Posterior cingulate gyrus (tissue), 11 donors: ENCODE measurements at places on chromosomes 11 and 22.

DNA sequence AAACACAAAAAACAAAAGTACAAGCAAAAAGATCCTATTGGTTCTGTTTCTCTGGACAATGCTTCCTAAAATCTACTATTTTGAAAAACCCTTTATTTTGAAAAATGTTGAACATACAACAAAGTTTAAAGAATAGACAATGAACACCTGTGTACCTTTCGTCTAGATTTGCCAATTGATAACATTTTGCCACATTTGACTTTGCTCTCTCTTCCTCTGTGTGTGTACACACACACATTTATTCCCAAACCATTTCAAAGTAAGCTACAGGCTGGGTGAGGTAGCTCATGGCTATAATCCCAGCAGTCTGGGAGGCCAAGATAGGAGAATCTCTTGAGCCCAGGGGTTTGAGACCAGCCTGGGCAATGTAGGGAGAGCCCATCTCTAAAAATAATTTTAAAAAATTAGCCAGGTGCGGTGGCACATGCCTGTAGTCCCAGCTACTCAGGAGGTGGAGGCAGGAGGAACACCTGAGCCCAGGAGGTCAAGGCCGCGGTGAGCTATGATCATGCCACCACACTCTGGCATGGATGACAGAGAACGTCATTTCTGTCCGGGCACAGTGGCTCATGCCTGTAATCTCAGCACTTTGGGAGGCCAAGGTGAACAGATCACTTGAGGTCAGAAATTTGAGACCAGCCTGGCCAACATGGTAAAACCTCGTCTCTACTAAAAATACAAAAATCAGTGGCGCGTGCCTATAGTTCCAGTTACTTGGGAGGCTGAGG, 5.3 kb upstream of the PSMC3 start:
- DNase-seq, result no peak

- DNase-seq, result no peak
Measured at GRCh38 chr11:70511345-70511744, 113.0 kb downstream of the CTTN start.

DNA sequence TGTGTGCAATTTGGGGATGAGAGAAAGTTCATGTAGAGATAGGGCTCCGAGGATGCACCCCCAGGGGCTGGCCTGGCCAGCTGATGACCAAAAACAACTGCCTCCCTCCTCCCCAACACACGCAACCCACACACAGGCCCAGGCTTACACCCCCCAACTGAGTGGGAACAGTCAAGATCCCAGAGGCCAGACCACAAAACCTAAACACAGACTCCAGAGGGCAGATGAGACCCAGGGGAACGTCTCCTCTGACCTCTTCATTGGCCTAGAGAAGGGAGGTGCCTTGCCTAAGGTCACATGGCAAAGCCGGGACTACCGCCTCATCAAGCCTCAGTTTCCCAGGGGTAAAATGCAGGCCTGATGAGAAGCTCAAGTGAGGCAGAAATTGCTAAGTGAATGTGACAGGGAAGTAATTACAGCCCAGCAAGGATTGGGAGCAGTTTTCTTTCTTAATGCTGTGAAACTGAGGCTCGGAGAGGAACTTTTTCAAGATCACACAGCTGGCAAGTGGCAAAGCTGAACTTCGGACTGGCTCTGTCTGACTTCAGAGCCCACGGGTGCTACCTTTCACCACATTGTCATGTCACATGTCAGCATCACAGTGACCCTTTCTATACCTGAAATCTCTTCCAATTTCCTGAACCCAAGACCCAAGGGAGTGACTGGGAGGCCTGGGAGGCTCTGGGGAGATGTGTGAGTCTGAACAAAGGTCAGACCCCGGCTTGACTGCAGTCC, 69.9 kb upstream of the WNT11 start:
- no peak for DNase-seq

DNA sequence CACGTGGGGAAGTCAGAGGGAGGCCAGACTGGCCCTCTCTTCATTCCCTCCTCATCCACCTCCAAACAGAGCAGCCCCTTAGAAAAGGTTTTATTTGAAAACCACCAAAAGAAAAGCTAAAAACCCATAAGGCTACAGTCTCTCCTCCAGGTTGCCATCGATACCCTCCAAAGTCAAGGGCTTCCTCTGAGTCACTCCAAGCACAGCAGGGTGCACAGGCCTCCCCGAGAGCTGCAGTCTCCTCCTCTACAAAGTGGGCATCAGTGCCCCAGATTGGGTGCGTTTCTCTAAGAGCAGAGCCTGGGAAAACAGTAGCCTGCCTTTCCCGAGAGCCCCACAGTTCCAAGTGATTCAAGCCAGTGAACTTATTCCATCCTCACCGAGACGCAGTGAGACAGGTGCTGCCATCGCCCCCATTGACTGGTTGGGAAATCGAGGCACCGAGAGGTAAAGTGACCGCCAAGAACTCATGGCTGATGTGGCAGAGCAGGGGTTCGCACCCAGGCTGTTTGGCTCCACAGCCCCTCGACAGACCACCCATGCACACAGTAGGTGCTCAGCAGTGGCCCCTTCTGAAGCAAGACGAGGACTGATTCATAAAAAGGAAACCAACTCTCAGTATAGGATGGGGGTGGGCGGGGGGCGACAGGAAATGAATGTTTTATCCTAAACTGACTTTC, 91.7 kb upstream of the SHISAL1 start:
- peak; percentile 51 for DNase-seq

- DNase-seq, result no peak
Measured at GRCh38 chr22:20606784-20607128, 99.3 kb downstream of the MED15 start.

DNA sequence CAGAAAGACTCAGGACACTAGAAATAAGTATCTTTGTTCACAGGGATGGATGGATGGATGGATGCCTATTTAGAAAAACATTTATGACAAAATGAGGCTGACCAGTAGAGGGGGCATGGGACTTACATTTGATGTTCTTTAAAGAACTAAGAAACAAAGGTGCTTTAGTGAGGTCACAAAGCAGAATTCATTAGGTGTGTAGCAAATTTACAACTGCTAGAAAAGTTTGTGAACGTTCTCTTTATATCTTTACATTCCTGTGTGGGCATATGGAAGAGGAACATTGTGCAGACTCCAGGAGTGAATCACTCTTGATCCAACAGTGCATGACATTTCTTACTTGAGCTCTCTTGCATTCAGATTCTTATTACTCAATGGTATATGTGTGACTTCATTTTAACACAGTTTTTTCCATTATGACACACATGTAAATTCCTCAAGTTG, 15.8 kb upstream of the SIK2 start:
- DNase-seq, result no peak

- no peak for DNase-seq
Measured at GRCh38 chr11:47724041-47724729, 9.0 kb upstream of the AGBL2 start.

DNA sequence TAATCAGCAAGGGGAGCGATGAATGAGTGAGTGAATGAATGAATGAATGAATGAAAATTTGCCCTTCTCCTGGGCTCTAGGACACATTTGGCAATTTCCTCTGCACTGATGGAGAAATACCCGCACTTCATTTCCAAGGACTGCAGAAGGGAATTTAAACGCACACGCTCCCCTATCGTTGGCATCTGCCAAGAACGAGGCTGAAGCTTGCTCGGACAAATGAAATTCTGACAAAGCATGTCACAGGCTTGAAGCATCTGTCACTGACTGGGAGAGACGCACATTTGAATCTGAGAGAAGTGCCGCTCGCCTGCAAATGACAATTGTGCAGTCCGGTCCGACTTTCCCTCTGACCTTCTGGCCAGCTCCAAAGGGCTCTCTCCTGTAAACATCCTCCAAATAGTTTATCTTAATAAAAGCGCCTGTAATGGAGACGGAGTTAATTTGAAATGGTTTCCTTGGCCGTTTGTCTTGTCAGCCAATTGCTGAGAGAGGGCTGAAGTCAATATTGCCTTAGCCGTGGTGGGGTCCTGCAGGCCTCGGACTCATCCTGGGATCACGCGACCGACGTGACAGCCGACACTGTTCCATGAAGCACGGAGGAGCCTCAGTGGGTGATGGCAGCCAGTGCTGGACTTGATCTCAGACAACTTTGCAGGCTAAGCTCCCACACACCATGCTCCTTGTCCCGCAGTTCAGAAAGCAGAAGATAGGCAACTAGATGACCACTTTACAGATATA, 260.7 kb downstream of the MN1 start:
- no peak for DNase-seq

GRCh38 chr22:39543095-39543494, 10.5 kb upstream of the RPS19BP1 start:
- DNase-seq, result no peak

GRCh38 chr22:27296091-27296675, 505.4 kb downstream of the MN1 start:
- DNase-seq, result no peak

DNA sequence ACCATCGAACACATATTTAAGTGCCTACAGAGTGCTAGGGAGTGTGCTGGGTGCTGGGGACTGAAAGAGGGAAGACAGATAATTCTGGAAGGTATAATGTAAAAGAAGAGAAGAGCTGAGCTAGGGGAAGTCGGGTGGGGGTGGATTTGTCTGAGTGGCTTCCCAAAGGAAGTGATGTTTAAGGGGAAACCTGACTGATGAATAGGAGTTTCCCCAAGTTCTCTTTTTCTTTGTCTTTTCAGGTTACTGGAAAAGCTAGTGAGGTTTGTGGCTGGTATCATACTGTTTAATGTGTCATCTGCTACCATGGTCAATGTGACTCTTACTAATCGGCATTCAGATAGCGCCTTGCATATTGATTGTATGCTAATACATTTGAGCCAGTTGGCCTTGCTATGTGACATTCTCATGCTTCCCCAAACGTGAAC, 151.6 kb upstream of the MTMR2 start:
- DNase-seq, result no peak

- DNase-seq, result no peak
Measured at GRCh38 chr22:46373921-46374662, 38.6 kb downstream of the TRMU start.

GRCh38 chr22:50030297-50031188, 18.0 kb upstream of the IL17REL start:
- DNase-seq, result peak; percentile 96

- DNase-seq, result no peak
Measured at GRCh38 chr22:19713650-19714311, 522 bp upstream of the SEPTIN5 start.

GRCh38 chr22:39699631-39700360, 129.2 kb downstream of the CACNA1I start:
- DNase-seq, result no peak

DNA sequence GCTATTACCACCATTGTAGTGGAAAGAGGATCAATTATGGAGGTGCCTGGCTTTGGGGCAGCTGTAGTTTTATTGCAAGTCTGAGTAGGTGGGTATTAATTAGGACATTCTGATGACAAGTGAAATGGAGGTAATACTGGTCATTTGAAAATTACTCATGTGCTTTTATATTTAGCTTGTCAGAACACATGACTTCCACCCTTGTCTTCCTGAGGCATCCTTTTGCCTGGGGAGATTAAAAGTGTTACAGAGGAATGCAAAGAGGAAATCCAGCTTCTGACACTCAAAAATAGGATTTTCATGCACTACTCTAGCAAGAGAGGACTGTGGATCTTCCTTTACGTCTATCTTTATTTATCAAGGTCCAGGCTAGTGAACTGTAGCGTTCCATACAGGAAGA, 44.7 kb upstream of the CAPRIN1 start:
- no peak for DNase-seq

DNA sequence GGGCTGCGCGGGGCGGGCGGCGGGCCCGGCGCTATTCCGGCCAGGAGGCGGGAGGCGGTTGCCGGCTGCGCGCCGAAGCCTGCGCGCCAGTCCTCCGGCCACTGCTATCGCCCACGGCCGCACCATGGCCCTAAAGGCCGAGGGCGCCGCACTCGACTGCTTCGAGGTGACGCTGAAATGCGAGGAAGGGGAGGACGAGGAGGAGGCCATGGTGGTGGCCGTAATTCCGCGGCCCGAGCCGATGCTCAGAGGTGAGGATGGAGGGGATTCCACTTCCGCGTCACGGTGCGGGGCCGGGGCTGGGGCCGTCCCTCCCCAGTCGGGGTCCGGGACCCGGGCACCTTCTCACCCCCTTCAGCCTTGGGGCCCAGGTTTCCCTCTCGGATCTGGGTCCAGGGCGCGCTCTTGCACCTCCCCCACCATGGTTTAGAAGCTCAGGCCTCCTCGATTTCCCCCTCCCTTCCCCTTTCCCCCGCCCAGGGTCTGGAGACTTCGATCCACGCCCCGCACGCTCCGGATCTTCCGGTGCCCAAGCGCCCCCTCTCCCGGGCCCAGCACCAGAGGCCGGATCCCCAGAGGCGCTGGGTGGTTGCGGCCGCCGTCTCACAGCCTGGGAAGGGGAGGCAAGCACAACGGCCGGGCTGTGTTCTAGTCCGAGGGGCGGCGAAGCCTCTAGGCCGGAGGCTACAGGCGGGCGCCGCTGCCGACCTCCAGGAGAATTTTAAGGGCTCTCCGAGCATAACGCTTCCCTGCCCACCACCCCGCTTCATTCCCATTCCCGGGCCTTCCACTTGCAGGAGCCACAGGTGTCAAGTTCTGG, 517 bp downstream of the SPINDOC start:
- DNase-seq, result peak; percentile 34

DNA sequence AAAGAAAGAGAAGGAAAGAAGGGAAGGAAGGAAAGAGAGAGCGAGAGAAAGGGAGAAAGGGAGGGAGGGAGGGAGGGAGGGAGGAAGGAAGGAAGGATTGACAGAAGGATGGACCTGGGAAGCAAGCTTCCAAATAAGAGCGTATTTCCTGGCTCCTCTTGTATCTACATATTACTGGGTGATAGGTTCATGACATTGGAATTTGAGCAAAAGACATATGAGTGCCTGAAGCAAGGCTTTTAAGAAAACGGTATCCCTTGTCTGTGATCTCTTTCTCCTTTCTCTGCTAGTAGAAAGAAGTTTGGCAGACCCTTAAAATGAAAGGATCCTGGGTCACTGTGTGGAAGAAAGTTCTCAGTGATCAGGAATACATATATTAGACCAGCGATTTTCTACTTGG, 932.2 kb upstream of the CCDC90B start:
- no peak for DNase-seq

DNA sequence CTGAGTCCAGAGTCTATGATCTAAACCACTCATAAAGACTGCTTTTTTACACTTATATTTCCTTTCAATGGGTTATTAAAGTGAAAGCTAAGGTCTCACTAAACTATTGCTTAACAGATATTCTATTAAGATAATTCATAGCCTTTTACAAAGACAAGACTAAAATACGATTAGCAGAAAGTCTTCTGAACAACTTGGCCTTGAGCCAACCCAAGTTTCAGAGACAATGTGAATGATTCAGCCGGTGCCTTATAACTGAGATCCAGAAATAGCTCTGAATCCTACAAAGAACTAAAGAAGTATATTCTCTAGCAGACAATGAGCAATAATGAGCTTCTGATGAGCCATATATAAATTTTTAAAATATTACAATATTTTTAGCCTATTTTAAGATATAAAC, 41.5 kb upstream of the CARD18 start:
- no peak for DNase-seq
